MCF 10A (cell line): ENCODE measurements at places on chromosomes 1 and 21.

DNA sequence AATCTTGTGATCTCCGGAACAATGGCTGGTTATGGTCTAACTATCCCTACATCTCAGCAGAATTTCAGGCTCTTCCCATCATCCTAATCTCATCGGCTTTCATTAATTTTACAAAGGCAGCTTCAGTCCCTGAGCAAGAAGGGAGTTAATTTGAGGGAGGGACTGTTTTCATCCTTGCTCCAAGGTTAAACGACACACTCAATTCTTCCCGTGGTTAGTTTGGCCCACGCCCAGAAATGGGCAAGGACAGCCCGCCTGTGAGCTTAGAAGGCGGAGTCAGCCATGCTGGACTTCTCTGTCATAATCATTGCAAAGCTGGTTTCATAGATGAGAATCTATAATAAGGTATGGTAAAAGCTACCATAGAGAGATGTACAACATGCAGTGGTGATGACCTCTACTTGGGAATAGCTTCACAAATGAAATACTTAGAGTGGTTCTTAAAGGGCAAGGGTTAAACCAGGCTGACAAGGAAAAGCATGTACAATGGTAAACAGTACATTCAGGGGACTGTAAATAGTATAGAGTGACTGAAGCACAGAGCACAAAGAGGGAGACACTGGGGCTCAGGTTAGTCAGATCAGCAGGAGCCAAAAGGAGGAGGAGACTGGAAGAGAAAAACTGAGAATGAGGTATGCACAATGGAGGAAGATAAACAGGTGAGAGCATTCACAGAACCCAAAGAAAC, 108.8 kb downstream of the SMYD3 start:
- DNase-seq = peak; percentile 31

GRCh38 chr1:114353262-114353661, 157.7 kb downstream of the TRIM33 start:
- peak; percentile 77 for DNase-seq

- DNase-seq = peak; percentile 63
These were observed 56.1 kb downstream of the MEF2D start for GRCh38 chr1:156444407-156445001.

DNA sequence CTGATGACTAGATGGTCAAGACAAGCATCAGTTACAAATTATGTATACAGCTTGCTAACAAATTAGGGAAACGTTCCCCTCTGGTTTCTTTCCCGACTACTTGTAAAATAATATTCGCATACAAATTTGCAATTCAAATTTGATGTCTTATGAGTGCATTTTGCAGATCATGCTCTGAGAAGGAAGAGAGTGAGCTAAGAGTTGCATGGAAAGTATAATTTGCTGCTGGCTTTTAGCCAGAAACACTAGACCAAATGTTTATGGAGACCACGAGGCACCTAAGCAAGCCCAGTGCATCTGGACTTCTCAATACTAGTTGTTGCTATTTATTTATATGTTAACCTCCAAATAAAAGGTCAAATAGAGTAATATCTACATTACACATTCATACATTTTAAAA, 216.0 kb downstream of the SMYD3 start:
- DNase-seq = no peak

DNA sequence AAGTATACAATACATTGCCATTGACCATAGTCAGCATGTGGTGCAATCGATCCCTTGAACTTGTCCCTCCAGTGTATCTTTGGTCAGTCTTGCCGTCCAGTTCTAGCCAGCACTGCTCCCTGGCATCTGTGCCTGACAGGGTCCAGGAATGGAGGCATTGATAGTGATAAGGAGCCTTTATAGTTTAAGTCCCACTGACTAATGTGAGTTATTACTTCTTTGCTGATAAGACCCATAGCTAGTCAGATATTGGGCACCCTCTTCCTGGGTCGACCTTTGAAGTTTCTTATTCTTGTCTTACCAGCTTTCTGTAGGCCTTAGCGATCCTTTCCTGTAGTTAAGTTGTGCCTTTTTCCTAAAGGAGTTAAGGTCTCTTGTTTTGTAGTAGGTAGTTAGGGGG, 13.0 kb downstream of the UCK2 start:
- no peak for DNase-seq
